ENCODE measurements at places on chromosomes 6 and 20.

- DNase-seq, result no peak
Observed at GRCh38 chr20:54619682-54620081, 144.3 kb downstream of the DOK5 start.

- DNase-seq, result peak; percentile 46
Observed at GRCh38 chr20:50708845-50709635, 17.7 kb upstream of the RIPOR3 start.

DNA sequence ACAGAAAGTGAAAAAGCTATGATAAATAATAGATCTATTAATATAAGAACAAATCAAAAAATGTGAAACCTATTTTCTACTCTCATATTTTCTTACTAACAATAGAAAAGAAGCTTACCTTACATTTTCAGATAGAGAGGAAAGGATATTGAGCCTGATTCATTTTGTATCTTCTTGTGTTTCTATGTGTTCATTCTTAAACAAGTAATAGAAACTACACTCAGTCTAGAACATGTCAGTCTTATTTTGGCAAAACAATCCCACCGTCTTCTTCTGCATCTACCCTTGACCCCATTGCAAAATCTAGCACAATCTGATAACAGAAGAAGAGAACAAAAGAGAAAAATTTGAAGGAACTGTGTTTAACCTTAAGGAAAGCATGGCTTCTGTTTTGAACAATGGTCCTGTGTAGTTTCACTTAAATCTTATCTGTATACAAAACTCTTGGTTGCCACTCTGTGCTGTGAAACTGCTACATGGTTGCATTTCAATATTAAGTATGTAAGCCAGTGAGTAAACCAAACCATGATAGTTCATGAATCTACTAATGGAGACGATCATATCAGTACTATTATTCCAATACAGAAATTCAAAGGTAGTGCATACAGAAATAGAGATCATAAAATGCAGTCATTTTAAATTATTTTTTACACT lies 69.5 kb upstream of the LGSN start:
- DNase-seq, result no peak

DNA sequence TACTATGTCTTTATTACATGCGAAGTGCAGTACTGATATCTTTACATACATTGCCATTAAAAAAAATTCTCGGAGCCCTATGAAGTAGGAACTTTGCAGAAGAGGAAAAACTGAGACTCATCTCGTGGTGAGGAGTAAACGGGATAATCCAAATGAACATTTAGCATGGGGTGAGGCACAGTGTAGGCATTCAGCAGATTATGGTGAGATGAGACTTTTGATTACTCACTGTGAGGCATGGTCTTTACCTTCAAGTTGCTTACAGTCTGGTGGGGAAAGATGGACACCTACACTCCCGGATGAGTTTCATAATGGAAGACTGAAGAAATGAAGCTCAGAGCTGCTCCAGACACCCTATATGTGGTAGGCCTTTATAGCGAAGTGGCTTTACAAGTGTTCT lies 1.4 kb downstream of the RPRD1B start:
- no peak for DNase-seq

DNA sequence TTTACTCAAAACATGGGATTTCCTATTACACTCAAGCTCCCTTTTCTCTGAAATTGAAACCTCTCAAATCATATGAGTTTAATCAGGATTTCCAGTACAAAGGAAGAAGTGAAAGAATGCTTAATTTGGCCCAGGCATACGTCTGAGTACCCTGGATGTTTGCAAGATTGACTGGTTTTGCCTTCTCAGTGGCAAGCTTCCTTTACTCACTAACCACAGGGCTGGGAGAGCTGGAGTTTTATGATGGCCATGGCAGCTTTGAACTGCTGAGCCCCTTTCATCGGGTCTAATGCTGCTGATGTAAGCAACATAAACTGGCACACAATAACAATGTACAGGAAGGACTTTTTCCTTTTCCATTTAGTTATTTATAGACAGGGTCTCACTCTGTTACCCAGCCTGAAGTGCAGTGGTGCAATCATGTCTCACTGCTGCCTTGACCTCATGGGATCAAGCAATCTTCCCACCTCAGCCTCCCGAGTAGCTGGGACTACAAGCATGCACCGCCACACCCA lies 194.8 kb downstream of the SLC35F1 start:
- no peak for DNase-seq

DNA sequence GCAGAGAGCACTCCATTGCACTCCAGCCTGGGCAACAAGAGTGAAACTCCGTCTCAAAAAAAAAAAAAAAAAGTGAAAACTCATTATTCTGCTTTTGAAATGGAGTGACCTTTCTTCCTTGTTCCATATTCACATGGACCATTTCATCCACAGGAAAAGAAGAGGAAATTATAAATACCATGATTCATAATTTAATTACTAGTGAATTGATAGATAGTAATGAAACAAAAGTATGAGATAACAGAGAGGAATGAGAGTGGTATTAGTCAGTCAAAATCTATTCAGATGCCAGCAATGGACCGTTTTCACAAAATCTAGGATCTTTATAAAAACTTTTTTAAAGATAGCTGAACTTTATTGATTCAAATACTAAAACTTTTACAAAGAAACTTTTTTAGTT lies 443.1 kb upstream of the FLRT3 start:
- no peak for DNase-seq

- DNase-seq, result no peak
Observed at GRCh38 chr6:148650941-148651505, 95.8 kb upstream of the UST start.

GRCh38 chr20:38212806-38213606 lies 47.5 kb downstream of the KIAA1755 start:
- no peak for DNase-seq

DNA sequence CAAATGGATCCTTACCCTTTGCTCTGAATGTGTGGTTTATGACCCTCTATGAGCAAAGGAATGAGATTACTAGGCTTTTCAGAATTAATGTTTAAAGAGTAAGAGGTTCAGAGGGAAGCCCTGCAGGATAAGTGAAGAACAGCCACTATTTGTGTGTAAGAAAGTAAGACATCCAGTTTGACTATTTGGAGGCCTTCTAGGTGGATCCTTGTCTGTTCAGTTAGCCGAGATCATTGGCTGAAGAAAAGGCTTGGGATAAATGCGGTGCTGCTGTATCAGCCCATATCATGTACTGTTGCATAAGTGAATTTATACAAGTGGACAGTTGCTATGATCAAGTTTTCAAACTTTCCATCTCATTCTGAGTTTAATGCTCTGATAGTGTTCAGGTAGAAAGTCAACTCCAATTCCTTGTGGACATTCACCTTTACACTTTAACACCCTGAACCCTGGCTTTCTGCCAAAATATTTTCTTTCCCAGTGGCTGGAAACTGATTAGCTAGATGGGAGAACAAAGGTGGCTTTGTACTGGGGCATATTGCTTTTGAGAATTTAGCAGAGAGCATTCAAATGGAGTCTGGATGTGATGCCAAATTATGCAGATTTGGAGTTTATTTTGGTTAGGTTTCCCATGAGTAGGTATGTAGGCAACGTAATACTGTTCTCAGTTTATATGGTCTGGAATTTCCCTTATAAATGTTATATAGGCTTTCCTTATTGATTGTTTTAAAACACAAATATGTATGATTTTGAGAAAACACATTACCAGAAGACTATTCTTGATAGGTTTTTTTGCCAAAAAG lies 15.0 kb downstream of the PARD6B start:
- DNase-seq, result no peak

DNA sequence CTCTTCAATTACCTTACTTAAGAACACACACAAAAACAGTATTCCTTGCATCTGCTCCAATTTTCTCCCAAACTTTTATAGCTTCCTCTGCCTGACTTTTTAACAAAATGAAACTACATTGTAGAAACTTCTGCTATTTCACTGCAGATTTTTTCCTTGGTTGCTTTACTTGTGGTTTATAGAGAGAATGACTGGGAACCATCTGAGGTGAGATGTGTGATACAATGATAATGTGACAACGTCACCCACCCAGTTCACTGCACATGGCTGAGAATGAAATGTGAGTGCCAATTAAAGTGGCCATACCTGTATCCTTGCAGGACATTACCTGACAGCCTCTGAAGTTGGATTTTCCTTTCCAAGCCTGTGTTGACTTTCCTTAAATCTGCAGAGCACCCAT lies 258.4 kb downstream of the CD83 start:
- no peak for DNase-seq

DNA sequence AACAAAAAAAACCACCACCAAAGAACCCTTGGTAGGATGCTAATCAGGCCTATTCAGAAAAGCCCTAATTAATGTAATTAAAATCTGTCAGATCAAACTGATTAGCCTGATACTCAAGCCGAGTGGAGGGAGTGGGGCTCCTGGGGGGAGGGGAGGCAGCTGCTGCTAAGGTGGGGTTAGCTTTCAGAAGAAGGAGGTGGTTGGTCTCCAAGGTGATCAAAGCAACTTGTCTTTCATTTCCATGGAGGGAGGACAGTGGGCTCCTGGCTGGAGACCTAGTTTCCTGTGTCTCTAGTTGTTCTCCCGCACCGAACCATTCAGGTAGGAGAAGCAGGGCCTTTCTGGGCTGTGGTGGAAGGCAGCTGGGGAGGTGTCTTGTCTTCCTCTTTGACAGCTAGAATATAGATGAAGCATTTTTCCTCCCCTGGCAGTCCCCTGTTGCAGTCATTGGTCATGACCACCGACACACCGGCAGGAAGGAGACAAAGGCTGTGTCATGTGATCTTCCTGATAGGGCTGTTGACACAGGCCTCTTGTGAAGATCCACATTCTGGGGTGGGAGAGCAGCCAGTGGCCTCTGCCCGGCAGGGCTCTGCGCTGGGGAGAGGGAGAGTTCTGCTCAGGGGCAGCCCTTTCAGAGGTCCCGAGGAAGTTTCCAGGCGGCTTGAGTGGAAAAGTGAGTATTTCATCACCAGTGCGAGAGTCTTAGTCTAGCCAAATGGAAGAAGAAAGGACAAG lies 39.9 kb upstream of the PRDM1 start:
- DNase-seq, result no peak

GRCh38 chr6:168274037-168274952 lies 45.3 kb downstream of the DACT2 start:
- no peak for DNase-seq

DNA sequence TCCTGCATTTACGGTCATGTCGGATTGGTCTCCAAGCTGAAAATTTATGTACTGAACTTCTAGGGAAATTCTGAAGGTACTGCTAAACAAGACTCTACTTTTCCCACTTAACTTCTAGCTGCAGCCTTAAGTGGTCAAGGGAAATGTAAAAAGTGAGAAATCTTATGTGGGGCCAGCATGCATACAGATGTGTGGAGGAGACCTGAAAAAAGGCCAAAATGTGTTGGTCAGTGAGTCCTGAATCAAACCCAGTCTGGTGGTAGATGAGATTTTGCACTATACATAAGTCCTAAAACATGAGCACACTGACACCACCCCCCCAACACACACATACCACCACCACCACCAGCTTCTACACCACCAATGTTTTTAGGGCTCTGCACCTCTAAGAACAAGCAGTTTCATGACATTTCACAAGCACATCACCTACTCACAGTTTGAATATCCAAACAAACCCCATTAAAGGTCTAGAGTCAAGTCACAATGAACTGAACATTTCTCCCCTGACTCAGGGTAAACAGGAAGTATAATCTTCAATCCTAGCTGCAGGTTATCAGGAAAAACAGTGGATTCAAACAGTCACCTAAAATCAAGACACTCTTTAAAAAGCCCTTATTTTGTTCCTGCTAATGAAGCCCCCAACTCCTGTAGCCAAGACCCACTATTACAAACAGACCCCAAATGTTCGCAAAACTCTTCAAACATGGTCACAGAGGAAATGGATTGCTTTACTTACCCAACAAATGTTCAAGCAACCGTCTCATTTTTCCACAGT lies 1.6 kb downstream of the ZMYND8 start:
- peak; percentile 80 for DNase-seq

GRCh38 chr6:78781001-78781400 lies 86.3 kb upstream of the IRAK1BP1 start:
- DNase-seq, result no peak

GRCh38 chr6:168136001-168136400 lies 57.0 kb upstream of the FRMD1 start:
- no peak for DNase-seq

Data from choroid plexus epithelial cell (primary cell).